ENCODE measurements at places on chromosomes 2 and 18.

GRCh38 chr18:46411867-46412690 lies 244.9 kb downstream of the LOXHD1 start:
- no peak overlapping the region for H3K27ac ChIP-seq
- peaks cover 7% of the 10 kb centered on the region for H3K27me3 ChIP-seq
- no peak overlapping the region for H3K4me3 ChIP-seq
- H3K36me3 ChIP-seq = no peaks in the 10 kb centered on the region
- no peaks in the 10 kb centered on the region for H3K4me1 ChIP-seq

GRCh38 chr2:205188239-205189138 lies 493.8 kb upstream of the NRP2 start:
- H3K4me1 ChIP-seq = peaks cover 8% of the 10 kb centered on the region
- H3K36me3 ChIP-seq = peaks cover under 1% of the 10 kb centered on the region
- peak; percentile 82 for DNase-seq
- H3K4me3 ChIP-seq = no peak overlapping the region

GRCh38 chr18:42159146-42159545 lies 204.1 kb downstream of the PIK3C3 start:
- DNase-seq = no peak
- H3K4me1 ChIP-seq = no peaks in the 10 kb centered on the region
- no peaks in the 10 kb centered on the region for H3K36me3 ChIP-seq
- H3K4me3 ChIP-seq = no peak overlapping the region

DNA sequence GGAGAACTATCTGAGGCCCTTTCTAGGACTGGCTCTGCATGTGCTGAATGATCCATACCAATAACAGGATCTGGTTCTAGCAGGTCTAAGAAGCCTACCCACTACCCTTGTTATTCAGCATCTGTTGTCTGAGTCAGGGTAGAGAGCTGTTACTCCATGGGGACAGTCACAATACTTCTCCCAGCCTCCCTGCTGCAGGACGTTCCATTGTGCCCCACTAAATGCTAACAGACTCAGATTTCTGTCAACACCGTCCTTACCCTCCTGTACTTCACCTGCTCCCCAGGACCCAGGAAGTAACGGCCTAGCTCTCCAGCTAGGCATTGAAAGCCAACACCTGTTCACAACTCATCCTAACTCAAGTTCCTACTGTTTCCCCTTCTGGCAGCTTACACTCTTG lies 719.7 kb upstream of the ID2 start:
- no peak overlapping the region for H3K4me3 ChIP-seq
- peaks cover 9% of the 10 kb centered on the region for H3K27me3 ChIP-seq
- no peaks in the 10 kb centered on the region for H3K4me1 ChIP-seq
- DNase-seq = no peak
- no peak overlapping the region for H3K27ac ChIP-seq

DNA sequence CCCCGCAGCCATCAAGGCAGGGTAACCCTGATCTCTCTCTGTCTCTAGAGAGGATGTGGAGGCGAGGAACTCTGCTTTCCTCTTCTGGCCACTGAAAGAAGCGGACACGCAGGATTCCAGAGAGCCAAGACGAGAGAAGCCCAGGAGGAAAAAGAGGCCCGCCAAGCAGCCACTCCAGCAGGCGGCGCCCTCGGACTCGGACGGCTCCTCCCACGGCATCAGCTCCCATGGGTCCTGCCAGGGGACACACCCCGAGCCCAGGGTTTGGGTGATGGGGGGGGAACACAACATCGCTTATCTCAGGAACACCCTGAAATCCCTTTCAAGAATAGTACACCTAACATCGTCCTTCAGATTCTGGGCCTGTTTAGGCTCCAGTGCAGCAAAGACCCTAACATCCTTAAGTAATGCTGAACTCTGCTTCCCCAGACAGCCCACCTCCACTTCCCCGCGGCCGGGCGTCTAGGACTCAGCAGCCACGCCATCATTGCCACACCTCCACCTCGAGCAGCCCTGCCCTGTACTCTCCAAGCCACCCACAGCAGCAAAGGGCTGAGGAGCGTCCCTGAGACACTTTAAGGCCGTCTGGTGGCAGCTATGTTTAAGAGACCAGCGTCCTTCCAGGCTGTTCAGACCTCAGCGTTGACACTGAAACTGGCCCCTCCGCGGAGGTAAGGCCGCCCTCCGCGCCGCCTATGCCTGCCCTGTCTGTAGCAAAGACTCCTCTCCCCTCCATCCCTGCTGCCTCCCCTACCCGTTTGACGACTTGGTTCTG lies 34.3 kb upstream of the CNGA3 start:
- DNase-seq = no peak
- no peak overlapping the region for H3K27ac ChIP-seq
- H3K36me3 ChIP-seq = no peaks in the 10 kb centered on the region
- peaks cover 8% of the 10 kb centered on the region for H3K27me3 ChIP-seq

DNA sequence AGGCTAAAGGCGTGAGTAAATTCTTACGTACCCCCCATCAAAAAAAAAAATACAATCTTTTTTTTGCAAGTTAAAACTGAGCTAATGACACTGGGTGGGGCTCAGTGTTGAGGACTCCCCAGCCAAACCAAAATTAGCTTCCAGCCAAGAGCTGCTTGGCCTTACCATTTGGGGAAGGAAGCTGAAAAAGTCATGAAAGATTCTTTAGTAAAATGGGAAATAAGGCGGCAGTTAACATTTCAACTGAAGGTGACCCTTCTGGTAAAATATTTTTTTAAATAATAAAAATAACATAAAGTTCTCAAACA lies 16.4 kb downstream of the SMAD7 start:
- no peak overlapping the region for H3K4me3 ChIP-seq
- no peaks in the 10 kb centered on the region for H3K27me3 ChIP-seq
- H3K4me1 ChIP-seq = peaks cover 61% of the 10 kb centered on the region
- peaks cover 14% of the 10 kb centered on the region for H3K36me3 ChIP-seq

GRCh38 chr2:136022396-136023146 lies 37.1 kb upstream of the DARS1 start:
- no peak for DNase-seq
- peaks cover 3% of the 10 kb centered on the region for H3K27me3 ChIP-seq
- peaks cover 3% of the 10 kb centered on the region for H3K4me1 ChIP-seq
- no peaks in the 10 kb centered on the region for H3K36me3 ChIP-seq
- H3K4me3 ChIP-seq = no peak overlapping the region

DNA sequence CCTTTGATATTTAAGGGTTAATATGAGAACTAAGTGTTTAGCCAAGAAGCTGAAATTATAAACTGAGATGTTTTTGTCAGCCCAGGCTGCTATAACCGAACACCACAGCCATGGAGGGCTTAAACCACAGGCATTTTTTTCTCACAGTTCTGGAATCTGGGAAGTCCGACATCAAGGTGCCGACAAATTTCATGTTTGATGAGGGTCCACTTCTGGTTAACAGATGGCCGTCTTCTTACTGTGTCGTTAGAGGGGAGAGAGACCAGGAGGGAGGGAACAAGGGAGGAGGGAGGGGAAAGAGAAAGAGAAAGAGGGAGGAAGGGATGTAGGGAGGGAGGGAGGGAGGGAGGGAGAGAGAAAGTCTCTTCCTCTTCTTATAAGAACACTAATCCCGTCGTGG lies 6.5 kb upstream of the CNDP2 start:
- H3K4me1 ChIP-seq = no peaks in the 10 kb centered on the region
- peak; percentile 46 for DNase-seq
- no peak overlapping the region for H3K27ac ChIP-seq
- H3K27me3 ChIP-seq = peaks cover 14% of the 10 kb centered on the region
- H3K36me3 ChIP-seq = no peaks in the 10 kb centered on the region

- H3K27me3 ChIP-seq = peaks cover 40% of the 10 kb centered on the region
- H3K4me3 ChIP-seq = no peak overlapping the region
- peaks cover 2% of the 10 kb centered on the region for H3K4me1 ChIP-seq
- no peaks in the 10 kb centered on the region for H3K36me3 ChIP-seq
Measured at GRCh38 chr2:109531221-109531620, 82.5 kb downstream of the SEPTIN10 start.

GRCh38 chr2:29130295-29130694 lies 15.1 kb downstream of the CLIP4 start:
- H3K4me3 ChIP-seq = no peak overlapping the region
- H3K36me3 ChIP-seq = peaks cover 19% of the 10 kb centered on the region
- DNase-seq = peak; percentile 91
- H3K27ac ChIP-seq = peak overlapping the region; percentile 98

GRCh38 chr2:139357972-139358371 lies 577.8 kb upstream of the NXPH2 start:
- H3K4me3 ChIP-seq = no peak overlapping the region
- no peak for DNase-seq
- H3K27me3 ChIP-seq = no peaks in the 10 kb centered on the region
- no peak overlapping the region for H3K27ac ChIP-seq
- no peaks in the 10 kb centered on the region for H3K36me3 ChIP-seq
- no peaks in the 10 kb centered on the region for H3K4me1 ChIP-seq

- H3K4me3 ChIP-seq = no peak overlapping the region
- H3K27me3 ChIP-seq = peaks cover 25% of the 10 kb centered on the region
- H3K27ac ChIP-seq = no peak overlapping the region
- H3K36me3 ChIP-seq = no peaks in the 10 kb centered on the region
- peaks cover 6% of the 10 kb centered on the region for H3K4me1 ChIP-seq
Measured at GRCh38 chr2:119694470-119694844, 15.5 kb downstream of the TMEM177 start.

DNA sequence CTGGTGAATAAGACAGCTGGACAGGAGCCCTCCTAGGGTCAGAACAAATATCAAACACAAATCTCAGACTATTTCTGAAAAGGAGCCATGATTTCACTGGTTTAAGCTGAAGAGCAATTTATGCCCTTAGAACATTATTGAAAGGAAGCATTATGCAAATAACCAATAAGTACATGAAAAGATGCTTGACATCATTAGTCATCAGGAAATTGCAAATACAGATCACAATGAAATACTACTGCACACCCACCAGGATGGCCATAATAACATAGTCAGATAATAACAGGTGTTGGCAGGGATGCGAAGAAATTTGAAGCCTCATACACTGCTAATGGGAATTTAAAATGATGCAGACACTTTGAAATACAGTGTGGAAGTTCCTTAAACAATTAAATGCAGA lies 176.4 kb upstream of the RAB6C start:
- no peak overlapping the region for H3K4me3 ChIP-seq
- H3K36me3 ChIP-seq = no peaks in the 10 kb centered on the region

Measured in IMR-90 (cell line).